ENCODE measurements at places on chromosomes 16 and 17. TPM values are rescaled to one million over a fixed set of nuclear protein-coding genes. Genes with fewer than 3 reads are reported as not detected.

TBC1D3I gene
- 0.23 TPM for total RNA-seq

EVPL gene
- not detected for total RNA-seq

HNF1B gene
- 0.13 TPM for total RNA-seq

ICAM2 gene
- 52.1 TPM for total RNA-seq

CCDC144A gene
- total RNA-seq, result 0.90 TPM

CLCN7 gene
- total RNA-seq, result 99.1 TPM

TLCD3A gene
- 24.6 TPM for total RNA-seq

ZSCAN10 gene
- 50.7 TPM for total RNA-seq

DNA sequence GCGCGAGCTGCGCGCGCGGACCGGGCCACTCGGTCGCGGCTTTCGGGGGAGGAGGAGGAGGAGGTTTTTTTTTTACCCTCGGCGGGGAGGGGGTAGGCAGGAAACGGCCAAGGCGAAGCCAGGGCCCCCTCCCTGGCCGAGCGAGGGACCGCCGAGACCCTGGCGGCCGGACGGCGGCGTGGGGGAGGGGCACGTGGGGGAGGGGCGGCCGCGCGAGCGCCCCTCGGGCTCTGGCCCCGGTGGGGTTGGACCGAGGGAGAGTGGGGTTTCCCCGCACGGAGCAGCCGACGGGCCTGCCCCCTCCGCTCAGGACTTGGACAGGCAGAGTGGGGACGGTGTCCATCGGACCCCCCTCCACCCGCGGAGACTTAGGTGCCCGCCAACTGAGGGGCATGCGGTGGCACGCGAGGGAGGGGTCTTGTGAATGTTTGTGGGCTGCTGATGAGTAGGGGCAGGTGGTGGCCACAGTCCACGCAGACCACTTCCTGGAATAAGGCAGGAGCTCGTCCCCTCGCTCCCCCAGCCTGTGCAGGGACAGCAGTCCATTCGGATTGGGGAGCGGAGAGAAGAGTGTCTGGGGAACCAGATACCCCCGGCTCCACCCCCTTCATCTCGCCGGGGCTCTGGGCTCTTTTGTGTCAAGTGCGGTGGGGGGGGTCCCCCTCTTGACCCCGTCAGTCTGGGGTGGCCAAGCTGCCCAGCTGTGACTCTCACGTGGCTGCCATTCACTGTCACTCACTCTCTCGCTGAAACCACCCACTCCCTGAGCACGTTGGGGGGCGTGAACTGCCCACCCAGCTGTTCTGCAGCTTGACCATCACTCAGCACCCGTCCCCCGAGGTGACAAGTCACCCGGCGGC is 3.0 kb upstream of the CHD3 start:
- peak; percentile 51 for DNase-seq

- no peak for DNase-seq
Measured at GRCh38 chr17:17416007-17416399, 60.8 kb upstream of the MED9 start.

All from endothelial cell (in vitro differentiated cells).